Liver (tissue), 10 donors: ENCODE measurements at places on chromosomes 6 and 20.

DNA sequence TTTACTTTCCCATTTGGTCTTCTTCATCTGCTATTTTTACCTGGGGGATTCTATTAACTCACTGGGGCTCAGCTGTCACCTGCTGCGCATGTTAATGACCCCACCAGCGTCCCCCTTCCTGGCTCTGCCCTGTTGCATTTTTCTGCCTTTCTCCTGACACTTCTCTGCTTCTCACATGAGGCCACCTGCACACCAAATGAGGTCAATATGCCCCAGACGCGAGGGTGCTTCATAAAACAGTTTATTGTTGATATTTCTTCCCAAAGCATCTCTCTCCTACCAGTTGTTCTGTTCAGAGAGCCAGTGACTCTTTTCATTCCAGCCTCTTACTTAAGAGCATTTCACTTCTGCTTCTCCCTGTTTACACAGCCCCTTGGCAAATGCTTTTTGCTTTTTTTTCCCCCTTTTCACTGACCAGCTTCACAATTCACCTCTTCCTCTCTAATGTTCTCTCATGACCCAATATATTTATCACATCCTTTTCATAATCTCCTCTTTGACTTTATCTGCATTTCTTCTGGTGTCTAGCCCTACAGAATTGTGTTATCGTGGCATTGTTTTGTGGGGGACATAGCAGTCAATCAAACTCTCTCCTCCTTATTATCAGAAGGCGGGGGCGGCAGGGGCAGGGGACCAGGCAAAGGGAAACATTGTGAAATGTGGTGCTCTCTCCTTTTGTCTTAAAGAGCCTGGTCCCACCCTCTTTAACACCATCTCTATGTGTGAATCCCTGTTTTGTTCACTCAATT is 545.8 kb upstream of the CITED2 start:
- DNase-seq = no peak

- no peak for DNase-seq
Observed at GRCh38 chr20:63831993-63832686, 1.1 kb upstream of the ZBTB46 start.

- no peak for DNase-seq
Observed at GRCh38 chr6:21327326-21328112, 266.0 kb upstream of the SOX4 start.

GRCh38 chr20:17844133-17844429 is 124.5 kb downstream of the SNX5 start:
- no peak for DNase-seq

DNA sequence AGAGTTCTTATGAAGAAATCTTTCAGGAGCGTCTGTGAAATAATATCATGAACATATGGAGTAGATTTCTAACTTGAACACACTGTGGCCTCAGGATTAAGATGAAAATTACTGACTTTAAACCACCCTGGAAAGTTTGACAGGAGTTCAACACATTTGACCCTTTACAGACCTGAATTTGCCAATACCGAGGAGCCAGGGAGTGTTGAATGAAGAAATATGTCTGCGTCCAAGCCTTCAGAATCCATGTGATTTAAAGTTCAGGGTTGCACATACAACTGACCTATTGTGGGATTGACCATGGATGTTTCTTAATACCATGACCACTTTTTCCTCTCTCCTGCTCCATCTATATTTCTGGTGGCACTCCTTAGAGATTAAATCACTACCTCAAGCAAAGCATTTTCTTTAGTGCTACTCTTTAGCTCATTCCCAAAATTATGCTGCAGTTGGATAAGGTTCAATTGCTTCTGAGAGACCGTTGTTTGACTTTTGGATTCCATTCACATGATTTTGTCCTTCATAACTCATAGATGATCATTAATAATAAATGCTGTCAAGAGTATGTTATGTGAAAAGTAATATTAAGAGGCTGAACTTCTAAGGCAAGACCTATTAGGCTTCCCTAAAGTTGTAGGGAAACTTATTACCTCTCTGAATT is 57.4 kb downstream of the PRL start:
- no peak for DNase-seq

- no peak for DNase-seq
Observed at GRCh38 chr6:107787589-107787960, 36.5 kb downstream of the SCML4 start.
